ENCODE measurements at places on chromosomes 5 and 9.

DNA sequence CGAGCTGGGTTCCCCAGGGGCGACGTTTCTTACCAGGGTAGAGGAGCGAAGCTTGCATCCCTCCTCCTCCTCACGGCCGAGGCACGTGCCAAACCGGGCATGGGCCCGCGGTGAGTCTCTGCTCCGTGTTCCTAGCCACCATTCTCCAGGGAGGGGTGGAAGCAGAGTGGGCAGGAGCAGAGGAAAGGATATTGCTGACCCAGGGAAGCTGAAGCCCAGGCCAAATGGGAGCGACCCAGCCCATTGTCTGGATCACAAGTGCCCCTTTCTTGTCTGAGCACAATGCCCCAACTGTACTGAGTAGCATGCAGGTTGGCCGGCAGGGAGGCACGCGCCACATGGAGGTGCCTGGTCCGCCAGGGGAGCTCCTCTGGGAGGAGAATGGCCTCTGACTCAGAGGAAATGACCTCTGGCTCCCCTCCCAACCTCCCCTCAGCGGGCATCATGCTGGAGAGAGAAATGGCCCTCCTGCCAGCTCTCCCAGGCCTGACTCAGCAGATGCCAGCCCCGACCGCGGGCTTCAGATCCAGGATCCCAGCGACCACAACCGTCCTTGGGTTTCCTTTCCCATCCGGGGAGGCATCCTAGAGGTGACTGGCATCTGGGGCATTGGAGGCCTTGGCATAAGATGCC, 1.1 kb downstream of the PRR7 start:
- DNase-seq = peak; percentile 77

- no peak for DNase-seq
Measured at GRCh38 chr5:6749026-6749716, 35.9 kb downstream of the TENT4A start.

- no peak for DNase-seq
Measured at GRCh38 chr9:134289241-134289875, 36.9 kb upstream of the RXRA start.

- DNase-seq = no peak
Measured at GRCh38 chr5:66843065-66843464, 246.9 kb downstream of the MAST4 start.

- DNase-seq = no peak
Measured at GRCh38 chr9:136786451-136786850, 4.7 kb upstream of the TMEM141 start.

- DNase-seq = no peak
Measured at GRCh38 chr5:67179697-67180361, 16.8 kb downstream of the CD180 start.

DNA sequence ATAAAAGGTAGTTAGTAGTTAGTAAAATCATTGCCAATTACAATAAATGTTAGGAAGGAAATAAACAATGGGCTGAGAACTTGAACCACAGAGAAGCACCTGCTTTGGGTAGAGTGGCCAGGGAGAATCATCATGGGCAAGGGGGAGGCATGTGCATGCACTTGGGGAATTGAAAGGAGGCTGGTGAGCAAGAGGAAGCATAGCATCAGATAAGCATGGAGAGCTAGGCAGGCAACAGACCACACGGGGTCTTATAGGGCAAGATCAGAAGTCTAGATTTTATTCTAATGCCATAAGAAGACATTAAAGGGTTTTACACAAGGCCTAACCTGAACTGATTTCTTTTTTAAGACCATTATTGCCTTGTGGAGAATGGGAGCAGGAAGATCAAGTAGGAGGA, 93.4 kb downstream of the PIP5K1B start:
- DNase-seq = no peak

DNA sequence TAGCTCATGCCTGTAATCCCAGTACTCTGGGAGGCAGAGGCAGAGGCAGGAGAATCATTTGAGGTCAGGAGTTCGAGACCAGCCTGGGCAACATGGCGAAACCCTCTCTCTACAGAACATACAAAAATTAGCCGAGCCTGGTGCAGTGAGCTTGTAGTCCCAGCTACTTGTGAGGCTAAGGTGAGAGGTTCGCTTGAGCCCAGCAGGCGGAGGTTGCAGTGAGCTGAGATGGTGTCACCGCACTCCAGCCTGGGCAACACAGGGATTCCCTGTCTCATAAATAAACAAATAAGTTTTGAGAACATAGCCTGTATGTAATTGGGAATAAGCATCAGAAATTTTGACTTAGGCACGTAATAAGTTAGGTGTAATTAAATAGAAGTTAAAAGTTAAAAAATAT, 971.7 kb upstream of the COX7C start:
- no peak for DNase-seq

DNA sequence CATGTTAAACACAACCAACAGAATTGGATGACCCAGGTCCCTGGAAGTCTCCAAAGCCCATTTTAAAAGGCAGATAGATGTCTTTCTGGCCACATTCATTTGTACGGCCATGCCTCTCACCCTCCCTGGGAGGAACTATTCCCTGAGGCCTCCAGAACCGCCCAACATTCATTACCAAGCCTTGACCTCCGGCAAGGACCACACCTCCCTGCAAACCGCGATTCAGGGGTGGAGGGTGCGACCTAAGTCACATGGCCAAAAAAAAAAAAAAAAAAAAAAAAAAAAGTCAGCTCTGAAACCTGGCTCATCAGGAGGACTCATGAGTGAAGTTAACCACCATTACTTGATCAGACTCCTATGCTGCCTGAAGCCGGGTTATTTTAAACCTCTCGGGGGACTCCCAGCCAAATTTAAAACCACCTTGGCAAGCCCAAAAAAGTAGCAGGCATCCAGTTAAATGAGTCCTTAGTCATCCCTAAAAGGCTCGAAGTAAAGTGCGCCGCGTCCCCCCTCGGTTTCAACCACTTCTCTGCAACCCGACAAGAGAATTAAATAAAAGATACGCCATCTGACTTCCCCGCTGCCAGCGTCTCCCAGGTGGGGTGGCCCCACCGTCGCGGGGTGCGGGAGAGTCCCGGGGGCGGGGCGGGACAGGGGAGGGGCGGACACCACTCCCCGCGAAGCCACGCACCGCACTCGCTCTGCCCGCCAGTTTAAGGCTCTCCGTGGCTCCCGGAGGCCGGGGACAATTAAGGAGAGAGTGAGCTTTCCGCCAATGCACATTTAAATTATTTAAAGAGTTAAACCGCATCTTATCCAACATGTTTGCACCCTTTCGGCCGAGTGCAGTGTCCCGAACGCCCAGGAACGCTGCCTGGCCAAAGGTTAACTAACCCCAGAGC, 2.3 kb downstream of the KLF9 start:
- peak; percentile 80 for DNase-seq

DNA sequence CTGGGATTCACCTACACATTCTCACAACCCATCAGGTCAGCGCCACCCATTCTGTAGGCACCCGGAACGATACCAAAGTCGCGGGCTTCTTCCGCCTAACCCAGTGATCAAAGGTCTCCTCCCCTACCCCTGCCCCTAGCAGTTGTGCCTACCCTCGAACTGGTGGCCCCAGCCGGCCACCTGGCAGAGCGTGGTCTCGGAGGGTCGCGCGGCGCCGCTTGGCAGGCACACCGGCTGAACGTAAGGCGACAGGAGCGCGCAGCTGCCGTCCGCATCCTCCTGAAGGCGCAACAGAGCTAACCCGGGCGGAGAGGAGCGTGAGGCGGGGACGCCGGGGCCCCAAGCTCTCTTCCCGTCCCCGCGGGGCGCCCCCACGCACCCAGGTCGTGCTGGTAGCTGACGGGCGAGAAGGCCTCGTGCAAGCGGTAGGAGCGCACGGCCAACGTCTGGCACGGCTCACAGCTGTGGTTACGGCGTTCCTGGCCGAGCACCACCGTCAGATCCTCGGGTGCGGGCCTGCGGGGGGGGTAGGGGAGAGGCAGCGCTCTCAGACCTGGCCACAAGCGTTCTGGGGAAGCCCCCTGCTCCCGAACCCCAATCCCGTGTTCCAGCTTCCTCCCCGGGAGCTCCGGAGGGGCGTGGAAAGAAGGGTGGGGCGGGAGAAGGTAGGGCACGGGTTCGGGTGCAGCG, 2.8 kb upstream of the PFN3 start:
- peak; percentile 64 for DNase-seq

DNA sequence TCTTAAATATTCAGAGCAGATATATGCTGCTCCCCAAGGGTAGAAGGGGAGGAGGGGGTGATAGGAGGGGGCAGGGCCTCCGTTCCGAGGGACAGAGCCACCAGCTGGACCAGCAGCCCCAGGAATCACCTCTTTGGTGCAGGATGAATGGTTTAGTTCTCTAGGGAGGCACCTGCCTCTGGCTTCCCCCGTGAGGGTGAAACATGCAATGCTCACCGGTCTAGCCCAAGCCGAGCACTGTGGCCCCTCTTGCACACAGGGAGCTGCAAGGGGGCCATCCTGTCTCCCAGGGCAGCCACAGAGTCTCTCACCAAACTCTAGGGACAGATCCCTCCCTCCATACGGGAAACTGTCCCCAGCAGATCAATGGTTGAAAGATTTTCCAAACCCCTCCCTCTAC, 163.7 kb downstream of the DAB2IP start:
- DNase-seq = no peak

GRCh38 chr9:93673021-93673838, 96.8 kb downstream of the PHF2 start:
- peak; percentile 54 for DNase-seq

GRCh38 chr9:17491780-17492179, 87.1 kb upstream of the SH3GL2 start:
- DNase-seq = no peak

GRCh38 chr9:95237336-95237735, 80.2 kb downstream of the FANCC start:
- DNase-seq = no peak

DNA sequence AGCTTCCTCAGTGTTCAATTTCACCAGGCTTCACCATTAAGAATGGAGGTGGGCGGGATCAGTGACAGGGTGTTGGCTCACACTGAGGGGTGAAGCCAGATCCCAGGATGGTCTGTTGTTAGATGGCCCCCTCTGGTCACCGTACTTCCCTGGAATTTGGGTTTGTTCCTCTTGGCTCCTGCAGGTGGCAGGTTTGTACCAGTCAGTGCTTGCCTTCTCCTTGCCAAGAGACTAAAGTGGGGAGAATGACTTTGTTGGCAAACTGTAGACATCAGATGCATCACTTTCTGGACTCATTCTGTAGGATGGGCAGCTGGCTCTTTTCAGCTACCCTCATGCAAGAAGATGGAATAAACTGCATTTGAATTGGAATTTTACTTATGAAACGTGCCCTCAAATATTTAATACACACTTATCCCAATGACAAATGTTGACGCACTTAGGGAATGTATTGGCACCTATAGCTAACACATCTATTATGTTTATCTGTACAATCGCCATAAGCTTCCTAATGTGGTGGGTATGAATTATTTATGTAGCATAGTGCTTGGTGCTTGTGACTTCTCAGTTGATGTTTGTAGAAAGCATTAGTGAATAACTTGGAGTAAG, 31.4 kb upstream of the ANKRD55 start:
- DNase-seq = peak; percentile 29

- no peak for DNase-seq
Measured at GRCh38 chr5:73822989-73823339, 197.0 kb downstream of the ARHGEF28 start.

DNA sequence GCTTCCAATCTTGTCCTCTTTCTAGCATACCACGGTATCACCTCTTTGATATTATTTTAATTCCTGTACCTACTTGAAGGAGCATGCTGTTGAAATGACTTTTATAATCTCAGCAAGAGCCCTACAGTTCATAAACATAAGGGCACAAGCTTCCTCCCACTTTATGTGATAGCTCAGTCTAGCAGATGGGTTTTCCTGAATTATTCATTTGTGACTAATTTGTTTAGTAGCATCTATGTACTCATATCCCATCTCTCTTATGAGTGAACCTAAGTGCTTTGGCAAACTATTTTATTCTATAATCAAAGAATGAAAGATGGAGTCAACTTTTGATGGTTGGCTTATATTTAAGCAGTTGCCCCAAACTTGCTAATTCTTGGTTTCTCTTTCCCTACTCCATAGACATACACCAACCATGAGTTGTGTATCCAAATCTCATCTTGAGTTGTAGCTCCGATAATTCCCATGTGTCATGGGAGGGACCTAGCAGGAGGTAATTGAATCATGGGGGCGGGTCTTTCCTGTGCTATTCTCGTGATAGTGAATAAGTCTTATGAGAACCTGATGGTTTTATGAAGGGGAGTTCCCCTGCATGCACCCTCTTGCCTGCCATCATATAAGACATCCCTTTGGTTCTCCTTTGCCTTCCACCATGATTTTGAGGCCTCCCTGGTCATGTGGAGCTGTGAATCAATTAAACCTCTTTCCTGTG, 17.7 kb downstream of the TXNDC8 start:
- DNase-seq = no peak

DNA sequence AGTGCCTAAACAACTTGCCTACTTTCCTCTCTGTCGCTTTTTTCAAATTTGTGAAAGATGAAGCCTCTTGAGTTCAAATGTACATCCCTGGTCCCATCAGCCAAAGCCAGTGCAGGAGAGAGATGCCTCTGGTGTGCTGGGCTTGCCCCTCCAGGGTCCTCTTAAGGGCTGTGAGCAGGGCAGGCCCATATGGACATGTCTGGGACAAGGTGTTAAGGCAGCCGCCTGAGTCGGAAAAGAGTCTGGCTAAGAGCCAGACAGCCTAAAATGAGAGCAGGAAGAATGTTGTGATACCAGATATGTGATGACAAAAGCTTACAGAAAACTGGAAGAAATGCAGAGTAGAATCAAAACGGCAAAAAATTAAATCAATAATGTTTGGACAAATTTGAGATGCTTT, 72.5 kb downstream of the APTX start:
- no peak for DNase-seq

DNA sequence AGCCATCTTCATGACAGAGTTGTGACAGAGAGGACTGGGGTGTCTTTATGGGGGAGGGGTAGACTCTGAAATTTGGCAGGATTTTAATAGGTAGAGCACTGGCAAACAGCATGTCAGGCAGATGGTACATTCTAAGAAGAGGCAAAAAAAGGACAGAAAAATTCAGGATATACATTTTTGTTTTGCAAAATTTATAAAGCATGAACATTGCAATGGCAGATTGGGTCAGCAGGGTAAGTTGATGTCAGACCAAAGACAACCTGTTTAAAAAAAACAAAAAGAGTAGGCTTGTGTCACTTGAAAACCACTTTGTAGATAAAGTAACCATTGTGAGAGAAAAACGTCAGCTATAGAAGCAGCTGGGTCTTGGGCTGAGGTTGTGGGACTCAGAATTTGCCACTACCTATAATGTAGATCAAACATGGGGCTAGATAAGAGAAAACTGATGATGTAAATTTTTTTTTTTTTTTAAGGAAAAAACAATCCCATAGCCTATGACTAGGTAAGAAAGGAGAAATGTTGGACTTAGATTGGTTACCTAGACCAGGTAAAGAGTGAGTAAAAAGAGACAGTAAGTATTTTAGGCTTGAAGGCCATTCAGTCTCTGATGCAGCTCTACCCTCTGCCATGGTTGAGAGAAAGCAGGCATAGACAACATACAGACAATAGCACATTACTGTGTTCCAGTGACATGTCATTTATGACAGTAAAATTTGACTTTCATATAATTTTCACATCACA, 8.3 kb downstream of the CAMK4 start:
- DNase-seq = no peak

DNA sequence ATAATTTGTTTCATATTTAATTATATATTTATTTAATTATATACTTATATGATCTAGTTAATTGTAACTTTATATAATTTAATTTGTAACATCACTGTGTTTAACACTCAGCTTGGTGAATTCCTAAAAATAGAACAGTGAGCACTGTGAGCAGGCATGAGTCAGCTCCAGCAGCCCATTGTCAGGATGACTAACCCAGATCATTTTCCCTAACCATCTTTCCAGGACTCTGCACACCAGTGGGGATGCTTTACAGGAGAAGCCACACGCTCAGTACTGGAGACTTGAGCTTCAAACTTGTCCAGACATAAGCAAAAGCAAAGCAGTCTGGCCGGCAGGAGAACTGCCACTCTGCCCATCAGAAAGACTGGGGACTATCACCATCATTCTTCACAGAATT, 446.2 kb upstream of the TRPC7 start:
- DNase-seq = peak; percentile 71

Measured in AG08396 (cell line).